ENCODE measurements at places on chromosomes 3 and 15. TPM values are rescaled to one million over a fixed set of nuclear protein-coding genes. Genes with fewer than 3 reads are reported as not detected.

- no peak for DNase-seq
Measured at GRCh38 chr3:149251186-149251585, 29.6 kb upstream of the CP start.

GRCh38 chr3:10551139-10551538, 45.8 kb upstream of the ATP2B2 start:
- no peak for DNase-seq

GRCh38 chr3:171044384-171044783, 17.9 kb upstream of the SLC2A2 start:
- no peak for DNase-seq

SNTN gene
- total RNA-seq: not detected

IGSF11 gene
- total RNA-seq: 1.6 TPM

Data from left ventricle myocardium superior (tissue), 1 donor.